ENCODE measurements at places on chromosomes 2 and 18.

DNA sequence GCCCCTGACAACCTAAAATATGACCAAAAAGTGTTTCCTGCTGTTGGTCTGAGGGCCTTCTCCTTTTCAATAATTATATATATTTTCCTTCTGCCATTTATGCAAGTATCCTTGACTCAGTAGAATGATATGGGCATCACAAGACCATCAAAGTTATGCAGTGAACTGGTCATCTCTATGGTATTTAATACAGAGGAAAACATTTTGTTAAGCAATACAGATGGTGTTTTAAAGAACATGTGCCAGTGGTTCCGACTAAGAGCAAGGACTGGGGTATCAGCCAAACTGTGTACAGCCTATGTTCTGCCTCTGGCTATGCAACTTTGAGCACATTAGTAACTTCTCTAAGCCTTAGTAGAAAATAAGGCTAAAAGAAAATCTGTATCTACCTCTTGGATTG lies 179.0 kb downstream of the TRABD2A start:
- H3K36me3 ChIP-seq: no peaks in the 10 kb centered on the region
- peaks cover 2% of the 10 kb centered on the region for H3K27me3 ChIP-seq
- H3K27ac ChIP-seq: no peak overlapping the region

DNA sequence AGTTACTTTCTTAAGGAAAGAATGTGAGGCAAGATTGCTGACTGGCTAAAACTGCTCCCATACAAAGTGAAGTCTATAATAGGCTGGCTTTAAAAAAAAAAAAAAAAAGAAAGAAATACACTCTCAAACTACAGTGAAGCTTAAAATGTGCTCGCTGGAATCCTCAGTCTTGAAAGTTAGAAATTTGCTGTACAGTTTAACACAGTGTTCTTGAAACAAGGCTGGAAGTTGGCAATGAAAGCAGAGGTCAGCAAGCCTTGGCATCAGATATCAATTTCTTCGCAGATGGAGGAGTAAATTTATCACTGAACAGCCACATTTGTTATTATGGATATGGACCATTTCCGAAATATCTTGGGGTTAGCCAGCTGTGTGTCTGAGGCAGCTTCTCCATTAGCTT lies 392.9 kb downstream of the ZNF516 start:
- H3K27ac ChIP-seq: no peak overlapping the region
- H3K27me3 ChIP-seq: peaks cover 9% of the 10 kb centered on the region
- DNase-seq: no peak
- peaks cover 13% of the 10 kb centered on the region for H3K4me1 ChIP-seq
- no peaks in the 10 kb centered on the region for H3K36me3 ChIP-seq

DNA sequence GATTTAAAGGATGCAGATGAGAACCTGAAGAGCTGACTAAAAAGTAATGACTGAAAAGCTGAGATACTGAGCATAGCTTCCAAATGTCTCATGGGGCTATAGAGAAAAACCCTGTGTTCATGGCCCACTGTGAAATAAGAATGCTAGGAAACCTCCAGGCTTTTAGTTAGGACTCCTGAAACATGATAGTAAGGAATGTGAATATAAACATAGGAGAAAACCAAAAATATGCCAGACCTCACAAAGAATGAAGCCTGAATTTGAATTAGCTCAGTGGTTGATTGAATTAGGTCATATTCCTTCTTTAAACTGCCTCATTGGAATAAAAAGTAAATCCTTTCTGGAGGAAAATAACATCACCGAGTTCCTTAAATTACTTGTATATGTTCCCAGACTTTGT lies 194.5 kb upstream of the NXPH2 start:
- H3K36me3 ChIP-seq: no peaks in the 10 kb centered on the region
- H3K4me1 ChIP-seq: peaks cover 5% of the 10 kb centered on the region
- DNase-seq: no peak
- no peaks in the 10 kb centered on the region for H3K27me3 ChIP-seq
- H3K4me3 ChIP-seq: no peak overlapping the region
- no peak overlapping the region for H3K27ac ChIP-seq

- no peaks in the 10 kb centered on the region for H3K27me3 ChIP-seq
- no peak overlapping the region for H3K27ac ChIP-seq
- H3K36me3 ChIP-seq: peaks cover 28% of the 10 kb centered on the region
- no peak overlapping the region for H3K4me3 ChIP-seq
- no peaks in the 10 kb centered on the region for H3K4me1 ChIP-seq
- no peak for DNase-seq
Observed at GRCh38 chr2:86510436-86510933, 52.8 kb downstream of the CHMP3 start.

DNA sequence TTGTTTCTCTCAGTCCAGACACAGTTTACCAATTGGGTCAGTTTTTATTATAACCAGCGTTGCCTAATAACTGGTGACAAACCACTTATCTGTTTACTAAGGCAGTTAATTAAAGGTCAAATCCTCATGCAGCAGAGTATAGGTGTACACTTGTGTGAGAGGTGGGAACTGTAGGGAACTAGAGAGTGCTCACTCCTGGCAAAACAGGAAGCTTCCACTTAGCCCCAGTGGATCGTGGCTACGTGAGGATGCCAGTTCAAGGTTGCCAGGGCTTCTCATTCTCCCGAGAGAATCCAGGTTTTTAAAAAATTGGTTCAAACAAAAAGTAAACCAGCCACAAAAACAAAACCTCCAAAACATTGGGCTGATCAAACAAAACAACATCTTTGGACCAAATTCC lies 8.1 kb downstream of the CYBRD1 start:
- H3K36me3 ChIP-seq: peaks cover 13% of the 10 kb centered on the region
- peaks cover 7% of the 10 kb centered on the region for H3K27me3 ChIP-seq
- no peak for DNase-seq

- peaks cover 13% of the 10 kb centered on the region for H3K27me3 ChIP-seq
- no peak overlapping the region for H3K4me3 ChIP-seq
- no peak overlapping the region for H3K27ac ChIP-seq
- no peak for DNase-seq
- peaks cover 18% of the 10 kb centered on the region for H3K4me1 ChIP-seq
Observed at GRCh38 chr2:238632181-238633060, 205.7 kb downstream of the ASB1 start.
